Activated naive CD4-positive, alpha-beta T cell (primary cell): ENCODE measurements at places on chromosomes 6 and 20.

DNA sequence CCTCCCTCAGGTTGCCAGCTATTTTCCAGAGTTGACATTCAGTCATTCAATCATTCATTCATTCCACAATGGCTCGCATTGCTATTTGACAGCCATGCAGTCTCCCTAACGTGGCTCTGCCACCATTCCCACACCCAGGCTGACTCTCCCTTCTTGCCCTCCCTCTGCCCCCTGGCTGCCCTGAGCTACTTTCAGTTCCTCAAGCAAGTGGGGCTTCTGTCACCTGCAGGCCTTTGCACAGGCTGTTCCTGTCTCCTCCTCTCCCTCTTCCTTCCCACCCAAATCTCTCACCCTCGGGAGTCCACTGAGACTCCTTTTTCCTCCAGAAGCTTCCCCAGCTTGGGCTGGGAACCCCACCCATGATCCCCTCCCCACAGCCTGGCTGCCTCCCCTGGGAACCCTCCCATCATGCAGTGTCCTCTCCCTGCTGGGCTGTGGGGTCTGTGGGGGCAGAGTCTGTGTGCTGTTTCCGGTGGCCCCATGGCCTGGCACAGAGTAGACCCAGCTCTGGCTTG is 2.6 kb downstream of the PACSIN1 start:
- DNase-seq: no peak

GRCh38 chr6:8628063-8628462 is 192.7 kb upstream of the SLC35B3 start:
- no peak for DNase-seq

- no peak for DNase-seq
These were observed 143.1 kb downstream of the CDH26 start for GRCh38 chr20:60101201-60101890.

- no peak for DNase-seq
These were observed 101.5 kb downstream of the LAMP5 start for GRCh38 chr20:9615766-9616454.

GRCh38 chr6:6683969-6684833 is 95.7 kb downstream of the LY86 start:
- no peak for DNase-seq

- DNase-seq: no peak
These were observed 422.7 kb downstream of the CD83 start for GRCh38 chr6:14540276-14540675.

- DNase-seq: no peak
These were observed 958 bp upstream of the ATP5F1E start for GRCh38 chr20:59033093-59033492.

- no peak for DNase-seq
These were observed 69.7 kb upstream of the PMEPA1 start for GRCh38 chr20:57779401-57780003.

DNA sequence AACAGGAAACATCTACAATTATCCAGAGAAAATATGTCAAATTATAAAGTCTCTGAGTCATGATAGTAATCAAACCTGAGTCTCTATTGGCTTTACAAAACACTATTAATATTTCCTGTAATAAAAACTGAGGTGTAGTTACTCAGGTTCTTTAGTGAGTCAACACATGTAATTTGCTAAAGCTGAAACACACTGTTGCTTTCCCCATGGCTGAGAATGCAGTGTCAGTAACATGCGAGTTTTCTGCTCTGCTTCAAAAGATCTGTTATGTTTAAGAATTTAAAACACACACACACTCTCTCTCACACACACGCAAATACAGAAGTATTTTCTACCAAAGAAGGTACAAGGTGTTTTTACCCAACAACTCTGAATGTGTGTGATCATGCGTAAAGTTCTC is 38.6 kb downstream of the ATXN1 start:
- no peak for DNase-seq

DNA sequence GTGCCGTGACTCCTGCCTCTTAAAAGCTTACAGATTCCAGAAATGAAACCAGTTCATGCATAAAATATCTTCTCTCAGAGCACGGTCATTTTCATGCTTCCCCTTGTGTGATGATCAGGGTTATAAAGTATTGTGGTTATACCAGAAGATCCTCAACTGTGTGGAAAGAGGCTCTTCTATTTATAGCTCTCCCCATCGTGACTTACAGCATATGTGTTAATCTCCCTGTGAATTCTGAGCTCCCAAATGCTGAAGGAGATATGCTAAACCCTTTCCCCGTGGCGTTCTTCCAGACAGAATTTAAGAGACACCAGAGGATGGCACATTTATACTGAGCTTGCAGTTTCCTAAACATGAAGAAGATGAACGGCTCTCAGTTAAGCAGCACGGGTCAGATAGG is 158.8 kb downstream of the CDH26 start:
- DNase-seq: no peak

- DNase-seq: no peak
These were observed 631.3 kb downstream of the EYS start for GRCh38 chr6:65075705-65076230.

DNA sequence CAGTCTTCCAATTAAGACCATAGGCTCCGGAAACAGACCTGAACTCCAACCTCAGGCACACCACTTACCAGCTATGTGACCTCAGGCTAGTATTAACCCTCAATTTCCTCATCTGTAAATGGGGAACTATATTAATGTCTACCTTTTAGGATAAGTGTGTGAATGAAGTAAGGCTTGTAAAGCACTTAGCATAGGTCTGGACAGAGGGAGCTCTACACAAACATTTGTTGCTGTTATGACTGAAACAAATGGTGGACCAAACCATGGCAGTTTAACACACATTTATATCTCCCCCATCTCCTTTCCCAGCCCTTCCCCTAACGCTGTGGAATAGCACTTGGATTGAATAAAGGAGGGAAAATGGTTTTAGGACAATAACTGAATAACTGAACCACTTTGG is 48.7 kb downstream of the TSHZ2 start:
- no peak for DNase-seq

DNA sequence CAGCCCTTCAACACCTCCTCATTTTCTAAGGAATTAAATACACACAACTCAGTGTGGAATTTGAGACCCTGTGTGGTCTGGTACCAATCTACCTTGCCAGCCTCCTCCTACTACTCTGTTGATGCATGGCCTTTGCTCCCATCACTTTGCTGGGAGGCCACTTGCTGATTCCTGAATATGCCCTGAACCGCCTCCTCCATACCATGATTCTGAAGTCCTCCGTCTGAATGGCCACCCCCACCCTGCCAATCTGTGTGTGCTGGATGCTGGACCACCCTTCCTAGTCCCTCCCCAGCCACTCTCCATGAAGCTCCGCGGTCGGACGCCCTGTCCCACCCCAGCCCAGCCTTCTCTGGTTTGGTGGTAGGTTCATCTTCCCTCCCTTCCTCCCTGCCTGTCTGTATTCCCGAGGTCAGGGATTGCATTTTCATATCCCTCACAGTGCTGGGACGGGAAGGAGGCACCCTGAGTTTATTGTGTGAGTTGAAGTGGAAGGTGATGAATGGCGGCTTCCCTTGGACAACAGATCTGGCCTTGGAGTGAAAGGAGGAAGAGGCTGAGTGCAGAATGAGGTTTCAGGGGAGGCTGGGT is 138.3 kb downstream of the CDC5L start:
- no peak for DNase-seq

DNA sequence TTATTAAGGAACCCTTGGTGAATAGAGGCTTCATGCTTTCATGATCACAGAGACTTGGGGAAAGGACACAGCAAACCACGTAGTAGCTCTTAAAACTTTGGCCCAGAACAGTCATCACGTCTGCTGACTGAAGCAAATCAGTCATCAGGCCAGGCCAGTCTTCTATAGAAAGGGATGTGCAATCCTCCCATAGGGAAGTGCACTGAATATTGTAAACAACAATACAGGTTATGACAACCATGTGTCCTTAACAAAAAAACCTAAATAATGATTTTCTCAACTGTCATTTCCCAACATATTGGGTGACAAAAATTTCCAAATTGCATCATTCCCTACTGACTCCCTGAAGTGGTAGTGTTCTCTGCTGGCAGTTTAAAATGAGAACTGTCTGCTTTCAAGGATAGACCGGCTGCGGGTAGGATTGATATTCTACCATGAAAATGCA is 388.2 kb upstream of the CITED2 start:
- DNase-seq: no peak

- DNase-seq: no peak
These were observed 10.0 kb upstream of the RPS10 start for GRCh38 chr6:34435916-34436315.

- DNase-seq: no peak
These were observed 182.0 kb downstream of the ZDHHC14 start for GRCh38 chr6:157562997-157563396.

- DNase-seq: no peak
These were observed 30.2 kb downstream of the TRAM2 start for GRCh38 chr6:52546678-52547077.

- no peak for DNase-seq
These were observed 15.7 kb downstream of the SLC23A2 start for GRCh38 chr20:4985658-4986057.

- DNase-seq: no peak
These were observed 226.6 kb downstream of the MYLK4 start for GRCh38 chr6:2524090-2524489.

DNA sequence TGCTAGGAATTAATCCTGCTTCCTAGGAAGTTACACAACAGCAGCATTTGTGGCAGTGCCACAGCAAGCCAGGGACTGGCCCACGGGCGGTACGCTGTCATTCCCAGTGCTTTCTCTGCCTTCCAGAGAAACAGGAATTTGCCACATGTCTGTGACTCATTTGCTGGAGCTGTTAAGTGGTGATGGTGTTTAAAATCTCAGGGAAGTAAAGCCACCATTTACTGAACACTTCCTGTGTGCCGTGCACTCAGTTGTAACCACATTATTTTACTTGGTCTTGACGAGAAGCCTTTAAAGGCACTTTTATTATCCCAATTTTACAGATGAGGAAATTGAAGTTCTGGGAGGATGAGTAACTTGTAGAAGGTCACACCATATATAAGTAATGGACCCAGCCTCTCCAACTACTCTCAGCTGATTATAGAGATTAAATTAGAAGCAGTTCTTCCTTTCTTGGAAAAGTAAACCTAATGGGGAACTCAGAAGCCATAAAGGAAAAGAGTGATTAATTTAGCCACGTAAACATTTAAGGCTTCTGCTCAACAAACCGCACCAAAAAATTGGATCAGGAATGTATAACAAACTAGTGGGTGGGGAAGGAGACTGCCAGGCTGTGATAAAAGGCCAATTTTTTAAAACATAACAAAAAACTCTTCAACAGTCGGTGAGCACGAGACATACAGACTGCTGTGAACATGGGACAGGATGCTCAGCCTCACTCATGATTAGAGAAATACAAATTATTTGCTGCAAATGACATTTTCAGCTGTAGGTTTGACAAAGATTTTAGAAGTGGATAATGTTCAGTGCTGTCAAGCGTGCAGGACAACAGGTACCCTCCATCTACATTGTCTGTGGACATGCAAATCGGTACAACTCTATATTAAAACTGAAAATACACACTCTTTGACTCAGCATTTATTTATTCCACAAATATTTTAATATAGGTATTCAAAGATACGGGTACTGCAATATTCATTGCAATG is 311.2 kb downstream of the NRN1 start:
- no peak for DNase-seq

- no peak for DNase-seq
These were observed 39.6 kb downstream of the ADAT2 start for GRCh38 chr6:143410859-143411270.

DNA sequence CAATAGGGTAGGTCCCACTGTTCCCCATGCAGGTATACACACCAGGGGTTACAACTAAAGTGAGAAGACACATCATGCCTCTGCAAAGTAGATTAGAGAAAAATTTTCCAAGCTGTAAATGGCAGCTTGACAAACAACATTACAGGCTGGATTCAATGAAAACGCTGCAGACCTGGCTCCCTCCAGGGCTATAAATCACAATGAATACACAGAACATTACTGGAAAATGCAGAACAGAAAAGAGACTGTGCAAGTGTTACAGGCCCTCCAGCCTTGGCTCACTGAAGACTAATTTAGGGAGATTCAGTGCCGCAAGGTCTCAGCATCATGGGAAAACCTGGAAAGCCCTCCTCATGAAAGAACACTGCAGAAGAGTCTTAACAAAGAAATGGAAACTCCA is 207.8 kb downstream of the KHDC1L start:
- no peak for DNase-seq
